ENCODE measurements at places on chromosomes 2 and 18.

DNA sequence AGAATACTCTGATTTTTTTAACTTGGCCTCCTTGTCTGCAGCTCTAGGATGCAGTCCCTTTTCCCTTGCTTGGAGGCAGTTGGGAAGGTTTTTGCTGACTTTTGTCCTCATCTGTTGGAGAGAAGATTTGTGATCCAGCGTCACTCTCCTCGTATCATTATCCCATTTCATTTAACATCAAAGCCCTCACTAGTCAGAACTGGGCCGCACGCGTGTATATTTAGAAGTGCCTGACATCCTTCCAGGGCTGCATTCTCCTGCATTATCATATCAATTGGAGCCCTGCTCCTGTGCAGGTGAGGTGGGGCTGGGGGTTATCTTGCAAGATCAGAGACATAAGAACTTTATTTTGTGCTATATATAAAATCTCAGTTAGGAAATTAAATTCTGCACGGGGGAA, 435.1 kb upstream of the HS6ST1 start:
- DNase-seq: no peak

DNA sequence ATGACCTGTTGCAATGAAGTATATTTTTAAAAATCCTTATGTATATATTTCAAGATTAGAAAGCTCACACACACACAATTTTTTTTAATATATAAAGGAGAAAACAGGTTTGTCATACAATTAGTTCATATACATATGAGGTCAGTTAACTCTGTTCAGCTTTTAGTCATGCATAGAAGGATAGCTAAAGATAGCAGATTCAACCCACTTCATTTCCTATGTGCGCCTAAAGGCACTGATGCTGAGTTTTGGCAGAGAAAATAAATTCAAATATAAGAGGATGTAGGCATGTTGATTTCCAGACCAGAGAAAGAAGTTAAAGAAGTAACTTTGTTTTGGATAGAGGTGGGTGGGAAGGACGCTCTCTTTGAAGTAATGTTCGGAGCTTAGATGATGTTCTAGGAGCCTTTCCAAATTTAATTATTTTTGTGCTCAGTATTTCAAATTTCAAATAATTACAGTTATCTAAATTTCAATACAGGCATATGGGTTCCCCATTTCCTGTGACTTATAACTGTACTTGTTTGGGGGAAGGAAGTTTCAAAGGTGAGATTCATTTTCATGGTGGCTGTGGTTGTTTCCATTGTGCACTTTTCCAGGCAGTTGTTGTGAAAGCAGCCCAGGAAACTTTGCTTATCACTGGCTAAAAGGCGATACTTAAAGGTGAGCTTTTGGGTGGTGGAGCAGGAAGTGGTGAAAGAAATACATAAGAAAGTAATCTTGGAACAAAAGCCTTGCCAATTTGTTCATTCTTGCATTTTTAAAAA, 523.4 kb upstream of the FANCL start:
- no peak for DNase-seq

- DNase-seq: peak; percentile 81
Observed at GRCh38 chr2:14492920-14493503, 139.5 kb upstream of the LRATD1 start.

DNA sequence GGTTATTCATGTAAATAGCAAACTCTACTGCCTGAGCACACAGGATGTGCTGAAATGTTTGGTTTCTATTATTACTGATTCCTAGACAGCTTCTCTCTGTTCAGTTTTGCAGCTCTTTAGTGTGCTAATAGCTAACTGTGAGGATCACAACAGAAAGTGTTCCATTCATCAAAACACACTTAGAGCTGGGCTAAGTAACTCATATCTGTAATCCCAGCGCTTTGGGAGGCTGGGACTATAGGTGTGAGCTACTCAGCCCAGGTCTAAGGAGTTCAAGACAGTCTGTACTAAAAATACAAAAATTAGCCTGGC, 63.2 kb downstream of the MOGAT1 start:
- DNase-seq: no peak

DNA sequence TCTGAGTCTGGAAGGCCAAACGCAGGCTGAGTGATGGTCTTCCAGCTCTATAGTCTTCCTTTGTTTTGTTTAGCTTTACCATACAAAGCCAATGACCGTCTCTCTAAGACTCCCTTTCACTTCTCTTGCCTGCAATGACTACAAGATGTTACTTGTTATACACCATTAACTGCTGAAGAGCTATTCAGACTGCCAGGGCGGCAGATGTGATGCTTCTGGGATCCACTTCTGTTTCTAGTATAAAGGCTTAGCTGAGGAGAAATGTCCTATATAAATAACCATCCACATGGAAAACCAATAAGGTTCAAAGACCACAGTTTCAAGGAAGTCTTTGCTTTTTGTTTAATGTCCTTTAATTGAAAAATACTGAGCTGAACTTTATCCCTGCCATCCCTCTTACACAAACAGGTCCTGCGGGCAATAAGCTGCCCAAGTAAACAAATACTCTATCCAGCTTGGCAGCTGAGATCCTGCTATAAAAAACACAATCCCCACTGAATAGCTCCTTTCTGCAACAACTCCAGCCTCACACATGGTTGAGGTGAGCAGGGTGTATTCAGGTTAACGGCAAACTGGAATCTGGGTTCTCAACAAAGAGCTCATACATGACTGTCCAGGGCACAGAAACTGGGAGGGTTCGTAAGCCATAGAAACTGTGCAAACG, 124.6 kb downstream of the VIT start:
- no peak for DNase-seq
